GM04504 (cell line): ENCODE measurements at places on chromosomes 12 and 14.

GRCh38 chr12:54579258-54579657, 9.2 kb downstream of the PPP1R1A start:
- DNase-seq: no peak

GRCh38 chr12:84789184-84789583, 123.4 kb downstream of the SLC6A15 start:
- no peak for DNase-seq

DNA sequence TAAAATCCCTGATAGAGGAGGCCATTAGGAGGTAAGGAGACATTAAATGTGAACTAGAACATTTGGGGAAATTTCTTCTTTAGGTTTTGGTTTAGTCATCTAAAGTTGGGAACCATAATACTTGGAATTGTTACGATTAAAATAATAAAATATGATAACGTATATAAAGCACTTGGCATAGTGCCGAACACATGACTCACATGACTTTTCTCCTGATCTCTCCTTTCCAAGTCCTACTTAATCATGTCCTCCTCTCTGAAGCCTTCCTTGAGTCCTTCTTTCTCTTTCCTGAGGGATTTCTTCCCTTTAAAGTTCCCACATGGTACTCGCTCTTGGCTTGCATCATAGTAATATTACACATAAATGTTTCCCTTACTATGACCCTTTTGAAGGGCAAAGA, 20.0 kb downstream of the BEST3 start:
- DNase-seq: no peak

DNA sequence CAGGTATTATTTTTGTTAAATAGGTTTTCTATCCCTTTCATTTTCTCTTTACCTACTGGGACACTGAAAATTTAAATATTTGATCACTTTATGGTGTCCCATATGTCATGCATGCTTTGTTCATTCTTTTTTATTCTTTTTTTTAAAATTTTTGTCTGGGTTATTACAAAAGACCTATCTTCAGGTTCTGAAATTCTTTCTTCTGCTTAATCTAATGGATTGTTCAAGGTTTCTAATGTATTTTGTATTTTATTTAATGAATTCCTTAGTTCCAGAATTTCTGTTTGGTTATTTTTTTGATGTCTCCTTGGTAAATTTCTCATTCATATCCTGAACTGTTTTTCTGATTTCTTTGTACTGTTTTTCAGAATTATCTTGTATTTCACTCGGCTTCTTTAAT, 20.2 kb upstream of the VASH1 start:
- no peak for DNase-seq

DNA sequence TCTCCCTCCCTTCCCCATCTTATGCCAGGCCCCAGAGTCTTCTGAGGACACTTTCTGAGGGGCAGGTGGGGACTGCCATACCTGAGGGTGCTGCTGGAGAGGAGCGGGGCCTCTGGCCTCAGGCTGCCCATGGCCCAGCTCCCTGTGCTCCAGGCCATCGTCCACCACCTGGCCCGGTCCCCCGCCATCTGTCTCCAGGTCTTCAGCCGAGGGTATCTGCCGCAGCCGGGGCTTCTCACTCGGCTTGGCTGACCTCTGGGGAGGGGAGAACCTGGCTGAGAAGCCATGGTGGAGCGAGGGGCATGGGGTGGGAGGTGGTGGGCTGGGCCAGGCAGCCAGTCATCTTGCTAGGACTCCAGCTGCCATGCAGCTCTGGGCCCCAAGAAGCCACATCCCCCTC, 21.6 kb downstream of the SLC48A1 start:
- no peak for DNase-seq

GRCh38 chr14:65421201-65421981, 8.9 kb downstream of the FUT8 start:
- peak; percentile 82 for DNase-seq

DNA sequence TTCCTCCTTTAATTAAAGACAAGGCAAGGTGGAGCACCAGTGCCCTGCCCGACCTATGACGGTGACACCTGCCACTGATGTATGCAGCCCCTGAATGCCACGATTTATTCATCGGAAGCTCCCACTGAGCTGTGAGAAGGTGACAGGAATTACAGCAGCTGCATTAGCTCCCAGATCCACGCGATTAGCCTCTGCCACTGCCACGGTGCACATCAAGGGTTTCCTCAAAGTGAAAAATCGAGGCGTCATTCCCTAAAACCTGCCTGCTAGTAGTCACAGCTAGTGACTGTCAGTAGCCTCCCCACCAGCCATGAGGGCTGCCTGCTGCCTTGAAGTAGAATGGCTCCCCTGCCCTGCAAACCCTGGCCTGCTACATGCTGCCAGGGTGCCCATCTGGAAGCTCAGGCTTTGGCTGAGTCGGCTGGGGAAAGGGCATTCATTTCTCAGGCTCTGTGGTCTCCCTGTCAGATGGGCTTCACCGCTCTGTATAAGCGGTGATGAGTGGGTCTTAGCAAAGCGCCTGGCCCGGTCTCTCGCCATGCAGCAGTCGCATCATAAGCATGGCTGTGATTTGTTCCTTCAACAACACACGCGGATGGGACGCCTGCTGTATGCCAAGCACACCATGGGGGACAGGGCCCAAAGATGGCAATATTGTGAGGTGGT, 8.2 kb upstream of the BCL11B start:
- DNase-seq: no peak

GRCh38 chr14:95518045-95518751, 1.7 kb upstream of the SYNE3 start:
- DNase-seq: no peak

DNA sequence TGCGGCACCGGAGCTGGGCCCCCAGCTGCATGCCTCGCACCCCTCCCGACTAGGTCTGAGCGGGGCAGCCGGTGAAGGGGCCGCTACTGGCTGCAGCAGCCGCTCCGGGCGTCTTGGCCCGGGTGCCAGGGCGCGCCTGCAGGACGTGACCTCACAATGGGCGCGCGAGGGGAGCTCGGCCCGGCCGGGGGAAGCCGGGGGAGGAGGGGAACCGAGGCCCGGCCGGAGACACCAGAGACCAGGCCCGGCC, 353 bp downstream of the BAG5 start:
- DNase-seq: no peak

GRCh38 chr12:26062566-26062965, 62.3 kb downstream of the BHLHE41 start:
- no peak for DNase-seq

DNA sequence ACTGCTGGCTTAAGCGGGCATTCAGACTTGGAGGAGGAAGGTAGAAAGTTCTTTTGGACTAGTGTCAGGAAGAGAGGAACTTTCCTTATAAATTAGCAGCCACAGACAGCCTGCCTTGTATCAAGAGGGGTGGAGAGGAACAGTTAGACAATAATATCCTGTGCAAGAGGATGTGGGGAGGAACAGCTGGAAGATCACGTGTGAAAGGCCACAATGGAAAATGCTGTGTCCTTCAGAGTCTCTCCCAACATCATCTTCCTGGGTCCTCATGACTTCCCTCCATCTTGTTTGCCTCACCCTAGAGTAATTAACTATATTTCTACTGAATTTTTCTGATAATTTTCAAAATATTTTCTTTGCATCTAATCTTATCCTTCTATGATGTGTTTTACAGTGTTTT, 117.4 kb downstream of the MGAT4C start:
- no peak for DNase-seq

- no peak for DNase-seq
Measured at GRCh38 chr14:25622763-25623162, 572.8 kb upstream of the STXBP6 start.

GRCh38 chr14:61346793-61347192, 25.4 kb downstream of the PRKCH start:
- DNase-seq: no peak

- no peak for DNase-seq
Measured at GRCh38 chr12:112349431-112349830, 32.8 kb downstream of the HECTD4 start.

GRCh38 chr12:25904442-25904841, 54.0 kb upstream of the RASSF8 start:
- no peak for DNase-seq

DNA sequence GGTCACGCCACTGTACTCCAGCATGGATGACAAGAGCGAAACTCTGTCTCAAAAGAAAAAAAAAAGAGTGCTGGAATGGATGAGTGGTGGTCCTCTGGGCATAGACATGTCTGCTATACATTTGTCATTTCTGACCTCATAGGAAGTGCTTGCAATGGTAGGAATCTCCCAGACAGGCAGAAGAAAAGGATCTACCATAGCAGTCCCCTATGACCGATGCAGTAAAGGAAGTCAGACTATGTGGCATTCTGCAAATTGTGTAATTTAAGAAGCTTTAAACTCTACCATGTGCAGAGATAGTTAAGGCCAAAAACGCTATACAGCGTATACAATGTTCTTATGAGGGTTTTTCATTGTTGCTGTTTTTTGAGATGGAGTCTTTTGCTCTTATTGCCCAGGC, 24.7 kb upstream of the RAP1B start:
- no peak for DNase-seq

DNA sequence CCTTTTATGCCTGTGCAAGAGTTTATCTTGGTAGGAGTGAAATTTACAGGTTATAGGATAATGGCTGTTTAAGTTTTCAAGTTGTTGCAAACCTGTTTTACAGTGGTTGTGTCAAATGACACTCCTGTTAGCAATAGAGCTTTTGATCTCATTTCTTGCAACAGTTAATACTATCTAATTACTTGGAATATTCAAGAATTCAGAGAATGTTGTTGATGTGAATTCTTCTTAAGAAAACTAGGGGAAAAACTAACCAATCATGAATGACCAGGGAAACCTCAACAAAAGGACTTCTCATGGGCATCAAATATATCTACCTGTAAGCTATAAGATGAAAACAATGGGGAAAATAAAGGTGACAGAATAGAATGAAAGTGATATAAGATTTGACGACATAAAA, 85.0 kb downstream of the IPO8 start:
- no peak for DNase-seq

- DNase-seq: no peak
Measured at GRCh38 chr12:26734510-26735248, 98.3 kb downstream of the ITPR2 start.

DNA sequence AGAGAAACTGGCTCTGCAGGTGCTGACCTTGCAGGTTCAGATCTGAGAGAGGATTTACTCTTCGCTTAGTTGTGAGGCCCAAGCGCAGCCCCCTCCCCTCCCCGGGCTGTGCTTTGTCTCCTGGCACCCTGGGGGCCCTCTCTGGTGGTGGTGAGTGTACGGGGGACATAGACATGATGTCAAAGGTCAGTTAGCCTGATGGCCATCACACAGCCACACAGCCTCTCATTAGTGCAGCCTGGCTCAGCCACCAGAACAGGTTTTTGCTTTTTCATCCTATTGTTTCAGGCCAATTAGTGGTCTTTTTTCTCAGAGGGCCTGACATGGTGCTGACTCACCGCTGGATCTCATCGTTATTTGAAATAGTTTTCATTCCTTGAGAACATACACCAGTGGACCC, 437.9 kb downstream of the AACS start:
- DNase-seq: no peak

GRCh38 chr14:75450381-75451276, 22.8 kb downstream of the JDP2 start:
- DNase-seq: no peak

DNA sequence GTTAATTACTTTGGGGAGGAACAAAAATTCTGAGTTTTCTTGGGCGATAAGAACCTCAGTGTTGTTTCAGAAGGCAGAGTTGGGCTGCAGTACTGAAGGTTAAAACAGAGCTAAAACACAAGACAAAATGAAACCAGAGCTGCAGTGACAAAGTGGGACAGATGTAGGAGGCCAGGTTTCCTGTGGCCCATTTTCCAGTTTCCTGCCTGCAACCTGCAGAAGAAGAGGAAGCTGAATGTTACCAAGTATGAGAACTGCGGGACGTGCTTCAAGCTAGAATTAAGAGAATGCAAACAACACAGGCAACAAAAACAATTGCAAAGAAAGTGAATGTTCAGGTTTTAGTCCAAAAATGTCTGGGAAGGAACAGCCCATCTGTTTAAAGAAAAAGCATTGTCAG, 17.8 kb downstream of the ELK3 start:
- no peak for DNase-seq

GRCh38 chr12:3171195-3171591, 94.0 kb downstream of the TSPAN9 start:
- DNase-seq: no peak

DNA sequence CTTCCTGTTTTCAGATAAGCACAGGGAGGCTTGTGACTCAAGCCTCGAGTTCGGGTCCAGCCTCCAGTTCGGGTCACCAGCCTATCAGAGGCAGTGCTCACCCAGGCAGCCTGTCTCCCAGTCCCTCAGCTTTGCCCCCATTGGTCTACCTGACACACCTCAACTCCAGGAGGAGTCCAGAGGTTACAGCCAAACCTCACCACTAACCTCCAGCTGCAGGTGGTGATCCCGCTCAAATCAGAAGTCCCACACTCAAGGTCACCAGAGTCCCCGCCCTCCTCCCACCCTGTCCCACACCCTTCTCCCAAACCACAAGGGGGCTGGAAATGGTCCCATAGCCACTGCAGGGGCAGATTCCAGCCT, 42.1 kb downstream of the KDM2B start:
- no peak for DNase-seq

DNA sequence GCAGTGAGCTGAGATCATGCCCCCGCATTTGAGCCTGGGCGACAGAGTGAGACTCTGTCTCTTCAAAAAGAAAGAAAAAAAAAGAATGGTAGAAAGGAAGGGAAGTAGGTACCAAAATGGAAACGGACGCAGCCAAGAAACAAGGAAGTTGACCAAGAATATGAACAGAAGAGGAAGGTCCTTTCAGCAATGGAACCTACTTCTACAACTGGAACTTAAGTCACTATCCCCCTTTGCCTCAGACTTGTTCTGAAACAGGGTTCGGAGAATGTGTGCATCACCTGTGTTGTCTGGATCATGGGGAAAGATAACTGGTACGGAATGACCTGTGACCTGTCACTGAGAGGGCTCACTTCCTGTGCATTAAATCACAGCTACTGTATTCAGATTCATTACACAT, 43.9 kb upstream of the RNASE1 start:
- no peak for DNase-seq

DNA sequence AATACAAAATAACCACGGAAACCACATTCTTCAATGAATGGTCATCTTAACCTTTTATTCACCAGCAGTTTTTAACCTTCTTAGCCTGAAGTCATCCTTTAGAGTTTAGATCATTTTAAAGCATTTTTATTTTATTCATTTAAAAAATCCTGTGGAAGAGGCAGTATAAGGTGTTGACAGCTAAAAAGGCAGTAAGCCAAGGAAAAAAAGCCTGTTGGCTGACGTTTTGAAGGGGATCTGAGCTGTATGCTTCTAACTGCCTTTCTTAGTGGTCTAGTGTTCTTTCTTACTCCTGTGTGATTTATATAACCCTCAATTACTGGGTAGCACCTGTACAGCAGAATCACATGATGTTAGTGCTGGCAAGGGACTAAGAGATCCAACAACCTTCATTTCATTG, 438.3 kb upstream of the SEL1L start:
- no peak for DNase-seq

GRCh38 chr12:3537719-3538465, 46.9 kb downstream of the PRMT8 start:
- DNase-seq: no peak

GRCh38 chr12:18872770-18873169, 134.9 kb downstream of the CAPZA3 start:
- DNase-seq: no peak

GRCh38 chr14:99192028-99192621, 79.9 kb downstream of the BCL11B start:
- peak; percentile 23 for DNase-seq
